ENCODE measurements at places on chromosomes 4 and X.

DNA sequence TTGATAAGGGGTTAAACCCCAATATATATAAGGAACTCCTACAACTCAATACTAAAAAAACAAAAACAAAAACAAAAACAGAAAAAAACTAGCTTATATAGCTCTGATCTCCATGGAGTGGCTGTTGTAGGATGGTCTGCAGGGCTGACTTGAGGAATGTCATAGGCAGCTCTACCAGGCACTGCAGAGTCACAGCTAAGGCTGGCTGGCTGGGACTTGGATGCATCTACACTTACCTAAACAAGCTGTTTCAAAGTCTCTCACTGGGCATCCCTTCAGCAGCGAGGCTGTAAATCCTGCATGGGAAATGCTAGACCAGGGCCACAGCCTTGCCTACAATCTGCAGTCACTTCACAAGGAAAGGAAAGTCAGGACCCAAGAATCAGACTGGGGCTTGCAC lies 61.3 kb downstream of the HOPX start:
- no peak for DNase-seq

- DNase-seq, result no peak
Measured at GRCh38 chr4:54427826-54428225, 198.7 kb downstream of the PDGFRA start.

DNA sequence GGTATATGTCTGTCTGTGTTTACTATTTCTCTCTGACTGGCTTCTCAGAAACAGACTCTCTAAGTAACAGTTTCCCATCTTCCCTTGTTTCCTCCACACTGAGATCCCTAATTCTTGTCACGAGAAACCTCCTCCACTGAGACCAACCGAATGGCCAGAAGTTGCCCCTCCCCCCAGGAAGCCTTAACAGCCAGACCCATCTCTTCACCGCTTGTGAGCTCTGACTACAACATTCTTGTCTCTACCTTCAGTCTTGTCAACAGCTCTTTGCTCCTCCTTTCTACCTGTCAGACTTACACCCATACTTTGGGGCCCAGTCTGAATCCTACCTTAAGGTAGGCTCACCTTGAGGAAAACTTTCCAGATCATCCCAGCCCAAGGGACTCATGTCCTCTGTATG lies 90.8 kb downstream of the NHSL2 start:
- no peak for DNase-seq

GRCh38 chr4:21887481-21887880 lies 61.1 kb downstream of the KCNIP4 start:
- no peak for DNase-seq

- no peak for DNase-seq
Measured at GRCh38 chrX:115393271-115393670, 103.8 kb downstream of the LUZP4 start.

- DNase-seq, result no peak
Measured at GRCh38 chrX:10381193-10381592, 224.4 kb downstream of the CLCN4 start.

DNA sequence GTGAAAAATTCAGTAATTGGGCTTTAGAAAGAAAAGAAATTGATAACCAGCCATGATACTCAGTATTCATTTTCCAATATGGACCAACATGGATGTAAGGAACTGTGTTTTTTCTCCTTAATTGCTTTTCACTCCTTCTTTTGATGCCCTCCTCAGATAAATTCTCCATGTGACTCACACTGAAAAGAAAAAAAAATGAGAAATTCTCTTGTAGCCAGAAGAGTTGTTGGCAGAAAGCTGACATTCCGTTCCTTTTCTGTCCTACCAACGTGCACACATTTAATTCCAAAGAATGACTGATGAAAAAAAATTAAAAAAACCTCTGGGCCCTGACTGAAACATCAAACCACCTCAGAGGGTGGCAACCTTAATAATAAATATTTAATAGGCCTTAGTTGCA lies 153.1 kb downstream of the AMELX start:
- DNase-seq, result no peak

- DNase-seq, result no peak
Measured at GRCh38 chr4:90118527-90119195, 8.5 kb upstream of the CCSER1 start.

GRCh38 chrX:97229318-97229717 lies 345.6 kb downstream of the RPA4 start:
- DNase-seq, result no peak

GRCh38 chr4:126627255-126627654 lies 1005.5 kb upstream of the INTU start:
- no peak for DNase-seq

DNA sequence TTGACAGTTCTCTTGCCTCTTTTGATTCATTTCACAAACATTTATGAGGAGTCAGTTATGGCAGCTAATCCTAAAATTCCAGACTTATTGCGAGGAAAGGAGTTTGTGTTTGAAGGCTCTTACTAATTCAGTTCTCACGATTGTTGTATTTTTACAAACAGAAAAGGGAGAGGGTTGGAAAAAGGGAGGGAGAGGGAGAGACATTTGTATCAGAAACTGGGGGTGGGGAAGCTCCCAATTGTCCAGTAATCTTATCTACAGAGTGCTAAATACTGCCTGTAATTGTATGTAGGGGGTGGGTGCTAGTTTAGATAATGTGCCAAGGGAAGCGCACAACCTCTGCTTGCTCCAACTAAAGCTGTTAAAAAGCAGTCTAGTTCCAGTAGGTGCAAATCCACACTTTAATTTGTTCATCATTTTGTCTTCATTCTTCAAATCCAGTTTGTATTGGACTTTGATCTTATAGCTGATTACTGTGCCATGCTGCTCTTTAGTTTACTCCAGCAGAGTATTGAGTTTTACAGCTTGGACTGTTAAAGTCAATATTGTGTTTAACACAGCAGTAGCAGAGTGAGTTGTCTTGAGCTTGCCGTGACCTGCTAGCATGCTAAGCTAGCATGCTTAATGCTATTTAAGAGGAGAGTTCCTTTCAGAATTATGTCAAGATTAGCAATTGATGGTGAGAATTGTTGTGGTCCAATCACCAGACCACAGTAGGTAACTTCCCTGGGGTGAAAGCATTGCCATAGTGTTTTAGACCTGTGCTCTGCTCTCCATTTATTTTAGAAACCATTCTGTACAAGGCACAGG lies 13.9 kb downstream of the FNIP2 start:
- DNase-seq, result no peak

- no peak for DNase-seq
Measured at GRCh38 chrX:108131471-108131870, 39.9 kb downstream of the ATG4A start.

DNA sequence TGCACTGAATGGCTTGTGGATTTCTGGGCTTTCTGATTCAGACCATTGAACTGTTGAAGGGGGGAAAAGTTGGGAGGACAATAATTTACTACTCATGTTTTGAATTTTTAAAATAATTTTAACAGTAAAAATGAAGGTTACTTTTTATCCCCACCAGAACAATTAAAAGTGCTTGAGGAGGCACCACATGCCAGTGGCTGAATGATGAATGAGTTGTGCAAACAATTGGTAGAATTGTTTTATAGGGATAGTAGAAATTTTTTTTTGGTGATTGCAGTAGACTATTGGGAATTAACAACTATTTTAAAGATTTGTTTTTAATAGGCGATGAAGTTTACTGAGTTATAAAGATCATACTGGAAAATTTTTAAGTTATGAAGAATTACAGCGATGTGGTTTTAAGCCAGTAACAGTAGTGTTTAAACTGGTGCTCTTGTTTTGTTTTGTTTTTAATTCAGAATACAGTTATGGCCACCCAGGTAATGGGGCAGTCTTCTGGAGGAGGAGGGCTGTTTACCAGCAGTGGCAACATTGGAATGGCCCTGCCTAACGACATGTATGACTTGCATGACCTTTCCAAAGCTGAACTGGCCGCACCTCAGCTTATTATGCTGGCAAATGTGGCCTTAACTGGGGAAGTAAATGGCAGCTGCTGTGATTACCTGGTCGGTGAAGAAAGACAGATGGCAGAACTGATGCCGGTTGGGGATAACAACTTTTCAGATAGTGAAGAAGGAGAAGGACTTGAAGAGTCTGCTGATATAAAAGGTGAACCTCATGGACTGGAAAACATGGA lies 2.7 kb downstream of the REST start:
- no peak for DNase-seq

DNA sequence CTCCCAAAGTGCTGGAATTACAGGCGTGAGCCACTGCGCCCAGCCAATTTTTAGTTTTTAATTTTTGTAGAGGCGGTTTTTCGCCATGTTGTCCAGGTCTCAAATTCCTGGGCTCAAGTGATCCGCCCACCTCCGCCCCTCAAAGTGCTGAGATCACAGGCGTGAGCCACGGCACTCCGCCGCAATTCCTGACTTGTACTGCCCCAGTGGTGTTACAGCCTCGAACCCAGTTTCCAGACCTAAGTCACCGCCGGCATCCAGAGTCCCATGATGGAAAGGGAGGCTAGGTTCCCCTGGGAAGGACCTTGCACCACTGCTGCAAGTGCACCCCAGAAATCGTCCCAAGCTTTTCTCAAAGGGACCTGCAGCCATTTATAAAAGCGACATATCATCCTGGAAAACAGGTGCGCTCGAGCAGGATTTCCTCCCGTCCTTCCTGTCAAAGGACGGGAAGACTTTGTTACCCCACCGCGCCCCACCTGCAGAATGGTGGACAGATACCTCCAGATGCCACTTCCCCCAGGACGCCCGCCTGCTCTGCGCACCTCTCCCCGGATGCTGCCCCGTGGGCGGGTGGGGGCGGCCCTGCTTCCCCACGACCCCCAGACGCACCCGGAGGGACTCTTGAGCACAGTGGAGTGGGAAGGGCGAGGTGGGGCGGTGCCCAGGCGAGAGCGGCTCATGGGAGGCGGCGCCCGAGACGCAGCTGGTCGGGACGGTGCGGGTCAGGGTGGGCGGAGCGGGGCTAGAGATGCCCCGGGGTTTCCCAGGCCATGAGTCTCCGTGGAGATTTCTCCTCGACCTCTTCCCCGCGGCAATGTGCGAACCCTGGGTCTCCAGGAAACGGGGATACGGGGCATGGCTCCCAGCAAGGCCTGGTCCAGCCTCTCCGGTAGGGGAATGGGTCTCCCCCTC lies 947 bp upstream of the RPL10 start:
- DNase-seq, result peak; percentile 38

DNA sequence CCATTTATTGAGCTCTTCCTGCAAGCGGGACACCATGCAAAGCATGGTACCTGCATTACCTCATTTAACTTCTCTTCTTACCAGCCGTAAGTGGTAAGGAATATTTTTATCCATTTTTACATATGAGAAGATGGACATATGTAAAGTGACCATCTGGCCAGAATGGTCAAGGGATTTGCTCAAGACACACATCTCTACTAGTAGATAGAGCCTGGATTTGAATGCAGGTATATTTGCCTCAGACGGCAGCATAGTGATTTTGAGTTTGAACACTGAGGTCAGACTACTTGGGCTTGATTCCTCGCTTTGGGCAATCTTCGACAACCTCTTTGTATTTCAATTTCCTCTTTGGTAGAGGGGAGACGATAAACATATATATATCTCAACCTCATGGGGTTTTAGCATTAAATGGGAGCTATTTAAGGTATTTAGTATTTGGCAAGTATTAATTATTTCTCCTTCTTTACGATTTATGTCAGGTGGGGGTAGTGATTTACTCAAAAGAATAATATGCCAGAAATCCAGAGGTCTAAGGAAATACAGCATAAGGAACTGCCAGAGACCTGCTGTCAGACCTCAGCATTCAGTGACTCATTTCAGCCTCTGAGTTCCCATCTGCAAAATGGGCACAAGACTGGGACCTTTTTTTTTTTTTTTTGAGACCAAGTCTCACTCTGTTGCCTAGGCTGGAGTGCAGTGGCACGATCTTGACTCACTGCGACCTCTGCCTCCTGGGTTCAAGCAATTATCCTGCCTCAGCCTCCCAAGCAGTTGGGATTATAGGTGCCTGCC lies 34.6 kb upstream of the CHRNA9 start:
- DNase-seq, result no peak

DNA sequence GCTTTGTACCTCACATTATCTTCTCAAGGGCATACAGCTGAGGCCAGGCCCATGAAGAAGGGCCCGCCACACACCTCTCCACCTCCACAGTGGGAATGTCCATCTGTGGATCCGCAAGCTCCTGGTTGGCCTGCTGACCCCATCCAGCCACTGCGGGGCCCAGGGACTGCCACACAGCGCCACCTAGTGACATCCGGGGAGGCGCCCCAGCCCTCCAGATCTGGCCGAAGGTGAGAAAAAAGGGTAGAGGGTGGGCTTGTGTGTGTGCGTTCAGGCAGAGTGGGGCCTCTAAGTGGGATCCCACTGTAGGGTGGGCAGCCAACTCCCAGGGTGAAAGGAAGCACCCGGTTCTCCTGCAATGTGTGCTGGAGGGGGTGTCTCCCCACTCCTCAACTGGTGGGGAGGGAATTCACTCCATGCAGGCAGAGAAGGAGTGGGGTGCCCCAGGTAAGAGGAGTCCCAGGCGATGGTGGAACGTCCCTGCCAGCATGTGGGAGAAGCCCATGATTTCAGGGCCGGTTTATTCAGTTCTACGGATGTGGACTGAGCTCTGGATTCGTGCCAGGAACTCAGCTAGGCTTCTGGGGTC lies 117.3 kb downstream of the ENPP6 start:
- no peak for DNase-seq

DNA sequence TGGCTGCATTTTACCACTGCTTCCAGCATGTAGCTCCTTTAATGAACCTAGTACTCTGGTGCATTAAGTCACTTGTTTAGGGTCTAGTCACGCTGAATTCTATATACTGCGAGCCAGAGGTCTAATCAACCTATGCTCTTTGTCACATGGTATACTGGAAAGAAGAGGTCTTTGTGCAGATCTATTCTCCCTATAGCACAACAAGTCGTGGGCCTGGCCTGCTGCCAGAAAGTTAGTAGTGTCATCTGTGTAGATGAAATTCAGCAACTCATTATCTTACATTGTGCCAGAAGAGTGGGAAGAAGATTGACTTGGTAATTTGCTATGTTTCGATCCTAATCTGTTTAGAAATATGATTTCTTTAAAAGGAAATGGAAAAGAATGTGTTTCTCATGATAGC lies 80.8 kb downstream of the AWAT2 start:
- DNase-seq, result no peak

- DNase-seq, result no peak
Measured at GRCh38 chr4:65696436-65696835, 26.1 kb upstream of the EPHA5 start.

Measured in NCI-H1930 (cell line).